ENCODE measurements at places on chromosomes 1 and 21. TPM values are rescaled to one million over a fixed set of nuclear protein-coding genes. Genes with fewer than 3 reads are reported as not detected.
A peak's percentile ranks its signal among the peaks of the same experiment; 100 is the strongest.

DNA sequence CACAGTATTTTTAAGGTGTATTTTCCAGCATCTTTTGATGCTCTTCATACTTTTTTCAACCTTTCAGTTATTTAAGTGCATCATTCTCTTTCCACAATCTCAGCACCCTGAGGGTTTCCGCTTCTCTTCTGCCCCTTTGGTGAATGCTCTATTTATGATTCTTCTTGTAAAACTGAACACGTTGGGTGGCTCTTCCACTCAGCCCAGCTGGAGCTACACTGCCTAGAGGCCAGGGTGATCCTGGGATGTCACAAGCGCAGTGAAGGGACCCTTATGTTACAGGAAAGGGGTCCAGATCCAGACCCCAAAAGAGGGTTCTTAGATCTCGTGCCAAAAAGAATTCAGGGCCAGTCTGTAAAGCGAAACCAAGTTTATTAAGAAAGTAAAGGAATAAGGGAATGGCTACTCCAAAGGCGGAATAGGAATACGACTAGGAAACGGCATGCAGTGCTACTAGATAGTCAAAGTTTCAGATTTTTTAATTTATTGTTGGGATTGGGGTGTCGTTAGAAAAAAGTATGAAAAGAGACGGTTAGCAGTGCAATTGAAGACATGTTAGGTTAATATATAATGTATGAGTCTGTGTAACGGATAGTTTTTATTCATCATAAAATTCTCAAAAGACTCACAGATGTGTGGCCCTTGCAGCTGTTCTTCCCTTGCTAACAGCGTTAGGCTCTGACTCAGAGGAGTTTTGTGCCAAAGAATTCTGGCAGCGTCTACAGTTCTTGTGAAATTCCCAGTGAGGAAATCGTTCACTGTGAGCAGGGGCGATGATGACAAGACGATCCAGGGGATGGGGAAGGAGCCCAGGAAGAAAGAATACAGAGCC, 14.4 kb upstream of the ERVH48-1 start:
- peak; percentile 80 for DNase-seq

DNA sequence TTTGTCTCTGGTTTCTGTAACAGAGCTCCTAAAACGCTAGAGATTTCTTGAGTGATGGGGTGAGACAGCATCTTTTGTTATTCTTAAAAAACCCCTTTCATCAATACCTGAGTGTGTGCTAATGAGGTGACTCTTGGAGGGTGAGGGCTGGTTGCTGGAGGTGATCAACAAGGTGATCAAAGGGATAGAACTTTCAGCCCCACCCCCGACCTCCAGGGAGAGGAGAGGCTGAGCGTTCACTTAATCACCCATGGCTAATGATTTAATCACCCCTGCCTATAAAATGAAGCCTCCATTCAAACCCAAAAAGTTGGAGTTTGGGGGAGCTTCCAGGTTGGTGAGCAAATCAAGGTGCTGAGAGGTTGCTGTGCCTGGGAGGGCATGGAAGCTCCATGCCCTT, 175.4 kb downstream of the SLC35F3 start:
- no peak for DNase-seq

Gene LAX1
- total RNA-seq, result 0.25 TPM

Gene AMY1B
- total RNA-seq, result not detected

Gene CAPN8
- total RNA-seq, result 0.33 TPM

DNA sequence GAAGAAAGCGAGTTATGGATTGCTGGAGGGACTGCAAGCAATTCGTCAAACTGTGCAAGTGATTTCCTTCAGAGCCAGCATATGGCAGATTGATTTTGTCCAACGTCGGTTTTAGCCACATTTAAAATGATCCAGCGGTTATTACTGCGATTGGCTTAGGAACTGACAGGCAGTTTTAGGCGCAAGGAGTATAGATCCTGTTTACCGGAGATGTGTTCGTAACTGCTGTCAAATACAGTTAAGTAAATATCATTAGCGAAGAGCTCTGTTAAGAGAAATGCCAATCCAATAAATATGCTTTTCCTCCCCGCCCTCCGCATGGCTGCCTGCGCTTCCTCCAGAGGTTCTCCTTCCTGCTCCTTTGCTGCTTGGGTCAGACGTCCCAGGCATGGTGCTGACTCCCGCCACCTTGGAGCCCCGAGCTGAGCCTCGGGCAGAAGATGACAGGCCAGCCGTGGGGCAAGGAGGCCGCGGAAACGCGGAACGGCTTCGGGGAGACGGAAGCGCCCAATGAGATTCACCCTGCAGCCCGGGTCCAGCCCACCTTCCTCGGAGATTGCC, 9.4 kb upstream of the BARHL2 start:
- no peak for DNase-seq

DNA sequence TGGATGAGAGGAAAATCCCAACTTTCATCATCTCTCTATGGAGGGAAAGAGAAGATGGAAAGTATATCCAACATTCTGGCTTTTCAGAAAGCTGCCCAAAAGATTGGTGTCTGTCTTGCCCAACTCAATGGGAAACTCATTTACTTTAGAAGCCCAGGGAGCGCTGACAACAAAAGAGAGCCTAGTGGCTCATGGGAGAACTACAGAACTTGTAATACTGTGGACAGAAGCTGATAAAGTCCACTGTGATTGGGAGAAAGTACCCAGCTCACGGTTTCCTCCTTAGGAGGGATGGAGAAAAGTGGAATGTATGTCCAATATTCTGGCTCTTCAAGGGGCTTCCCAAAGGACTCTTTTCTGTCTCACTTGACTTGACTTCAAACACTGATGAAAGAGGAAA, 66.0 kb downstream of the RGS21 start:
- no peak for DNase-seq

GRCh38 chr21:43703035-43703880, 15.7 kb upstream of the PDXK start:
- DNase-seq, result no peak

DNA sequence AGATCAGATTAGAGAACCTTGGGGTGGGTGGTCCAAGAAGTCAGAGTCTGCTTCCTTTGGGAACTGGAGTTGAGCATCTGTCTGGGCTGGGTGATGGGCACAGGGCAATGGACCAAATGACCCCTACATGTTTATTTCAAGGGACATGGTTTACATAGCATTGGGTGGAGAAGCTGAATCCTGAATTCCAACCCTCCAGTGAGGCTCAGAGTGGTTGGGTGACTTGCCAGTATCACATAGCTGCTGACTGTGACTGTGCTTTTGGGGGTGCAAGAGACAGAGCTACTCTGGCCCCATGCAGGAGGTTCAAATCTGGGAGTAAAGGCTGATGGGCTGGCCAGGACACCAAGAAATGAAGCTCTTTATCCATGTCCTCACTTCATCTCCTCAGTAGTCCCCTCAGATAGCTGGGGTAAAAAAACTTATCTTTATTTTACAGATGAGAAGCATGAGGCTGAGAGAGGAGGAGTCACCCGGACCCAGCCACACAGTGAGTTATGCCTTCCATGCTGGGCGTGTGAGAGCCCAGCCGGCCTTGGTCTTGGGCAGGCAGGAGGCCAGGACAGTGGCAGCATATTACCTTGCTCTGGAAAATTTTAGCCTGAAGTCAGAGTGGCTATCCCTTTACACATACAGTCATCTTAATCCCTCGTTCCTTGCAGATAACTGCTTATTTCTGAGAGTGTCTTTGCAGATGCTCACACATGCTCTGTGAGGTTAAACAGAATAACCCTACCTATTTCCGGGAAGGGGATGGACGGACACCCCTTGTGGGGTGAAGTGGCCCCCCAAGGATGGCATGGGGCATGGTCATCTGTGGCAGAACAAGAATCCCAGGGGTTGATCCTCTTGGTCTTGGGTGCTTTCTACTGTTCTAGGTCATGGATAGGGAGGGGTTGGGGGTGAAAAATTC, 2.8 kb upstream of the SERINC2 start:
- DNase-seq, result no peak

Gene SPRR3
- not detected for total RNA-seq

Gene C1orf141
- not detected for total RNA-seq

GRCh38 chr1:161849518-161849917, 83.4 kb downstream of the ATF6 start:
- DNase-seq, result no peak

DNA sequence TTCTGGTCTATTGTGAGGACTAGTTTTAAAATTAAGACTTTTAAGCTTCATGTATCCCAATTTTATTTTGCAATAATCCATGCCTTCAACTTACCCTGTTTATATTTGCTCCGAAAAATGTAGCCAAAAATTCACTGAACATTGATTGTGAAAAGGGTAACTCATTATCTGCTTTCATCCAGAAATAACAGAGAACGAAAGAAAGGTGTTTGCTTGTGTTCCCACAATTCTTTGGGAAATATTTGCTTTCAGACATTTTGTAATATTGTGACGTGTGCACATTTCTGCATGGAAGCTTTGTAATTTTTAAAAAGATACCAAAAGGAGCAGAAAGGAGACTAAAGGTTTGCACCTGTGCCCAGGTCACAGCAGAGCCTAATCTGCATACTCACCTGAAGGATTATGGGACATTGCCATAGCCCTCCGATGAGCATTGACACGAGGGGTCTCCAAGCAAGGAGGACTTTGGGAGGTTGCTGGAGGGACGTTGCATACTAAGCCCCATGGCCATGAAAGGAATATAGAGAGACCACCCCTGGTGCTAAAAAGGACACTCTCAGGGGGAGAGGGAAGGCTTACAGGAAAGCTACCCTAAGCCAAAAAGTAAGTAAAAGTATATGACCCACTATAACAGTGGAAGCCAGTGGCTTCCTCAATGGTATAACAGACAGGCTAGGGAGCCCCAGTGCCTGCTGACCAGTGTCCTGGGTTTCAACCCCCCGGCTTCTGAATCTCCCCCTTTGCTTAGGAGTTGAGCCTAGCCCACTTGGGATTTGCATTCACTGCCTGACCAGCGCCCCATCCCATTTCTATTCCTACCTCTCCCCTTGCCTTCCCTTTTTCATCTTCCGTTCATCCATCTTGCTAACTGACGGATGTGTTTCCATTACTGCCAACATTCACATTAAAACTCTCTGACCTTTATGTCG, 148.6 kb upstream of the ZC3H12A start:
- DNase-seq, result peak; percentile 49

Gene RIPPLY3
- not detected for total RNA-seq

- no peak for DNase-seq
Measured at GRCh38 chr21:46326110-46326703, 2.3 kb downstream of the PCNT start.

DNA sequence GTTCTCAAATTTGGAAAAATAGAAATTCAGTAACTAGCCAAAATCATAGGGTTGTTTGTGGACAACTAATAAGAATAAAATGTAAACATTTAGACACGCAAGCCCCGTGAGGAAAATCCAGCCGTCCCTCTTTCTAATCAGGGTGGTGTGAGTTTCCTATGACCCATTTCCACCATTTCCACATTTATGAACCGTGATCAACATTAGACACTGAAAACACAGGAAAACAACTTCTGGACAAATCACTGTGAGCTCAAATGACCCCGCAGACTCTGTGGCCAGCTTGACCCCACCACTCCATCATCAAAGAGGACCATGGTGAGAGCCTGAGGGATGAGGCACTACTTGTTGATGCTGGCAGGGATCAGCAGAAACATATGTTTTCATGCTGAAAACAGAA, 101.0 kb downstream of the SIM2 start:
- no peak for DNase-seq

GRCh38 chr1:7587773-7588456, 183.2 kb upstream of the VAMP3 start:
- no peak for DNase-seq

- DNase-seq, result no peak
Measured at GRCh38 chr1:172870901-172871606, 179.7 kb downstream of the TNFSF18 start.

DNA sequence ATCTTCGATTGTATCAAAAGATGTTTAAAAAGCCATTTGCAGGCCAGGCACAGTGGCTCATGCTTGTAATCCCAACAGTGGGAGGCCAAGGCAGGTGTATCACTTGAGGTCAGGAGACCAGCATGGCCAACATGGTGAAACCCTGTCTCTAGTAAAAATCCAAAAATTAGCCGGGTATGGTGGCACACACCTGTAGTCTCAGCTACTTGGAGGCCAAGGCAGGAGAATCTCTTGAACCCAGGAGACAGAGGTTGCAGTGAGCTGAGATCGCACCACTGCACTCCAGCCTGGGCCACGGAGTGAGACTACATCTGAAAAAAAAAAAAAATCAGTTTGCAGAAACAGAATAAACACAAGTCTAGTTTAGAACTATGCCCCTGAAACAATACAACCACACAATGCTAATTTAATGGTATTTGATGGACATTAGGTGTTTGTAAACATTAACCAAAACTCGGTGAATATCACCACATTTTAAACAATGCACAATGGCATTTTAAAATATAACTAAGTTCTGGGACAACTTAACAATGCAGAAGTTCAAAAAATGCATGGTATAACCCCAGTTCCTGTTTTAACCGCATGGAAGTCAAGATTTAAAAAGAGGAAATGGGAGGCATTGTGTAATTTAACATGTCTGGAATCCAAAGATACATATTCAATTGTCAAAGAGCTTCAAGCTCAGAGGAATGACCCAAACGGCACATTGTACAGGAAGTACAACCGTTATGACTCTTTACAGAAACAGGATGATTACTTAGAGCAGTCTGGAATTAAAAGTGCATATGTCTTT, 7.1 kb upstream of the PTTG1IP start:
- DNase-seq, result no peak

GRCh38 chr1:64087768-64088167, 115.7 kb upstream of the UBE2U start:
- DNase-seq, result no peak

DNA sequence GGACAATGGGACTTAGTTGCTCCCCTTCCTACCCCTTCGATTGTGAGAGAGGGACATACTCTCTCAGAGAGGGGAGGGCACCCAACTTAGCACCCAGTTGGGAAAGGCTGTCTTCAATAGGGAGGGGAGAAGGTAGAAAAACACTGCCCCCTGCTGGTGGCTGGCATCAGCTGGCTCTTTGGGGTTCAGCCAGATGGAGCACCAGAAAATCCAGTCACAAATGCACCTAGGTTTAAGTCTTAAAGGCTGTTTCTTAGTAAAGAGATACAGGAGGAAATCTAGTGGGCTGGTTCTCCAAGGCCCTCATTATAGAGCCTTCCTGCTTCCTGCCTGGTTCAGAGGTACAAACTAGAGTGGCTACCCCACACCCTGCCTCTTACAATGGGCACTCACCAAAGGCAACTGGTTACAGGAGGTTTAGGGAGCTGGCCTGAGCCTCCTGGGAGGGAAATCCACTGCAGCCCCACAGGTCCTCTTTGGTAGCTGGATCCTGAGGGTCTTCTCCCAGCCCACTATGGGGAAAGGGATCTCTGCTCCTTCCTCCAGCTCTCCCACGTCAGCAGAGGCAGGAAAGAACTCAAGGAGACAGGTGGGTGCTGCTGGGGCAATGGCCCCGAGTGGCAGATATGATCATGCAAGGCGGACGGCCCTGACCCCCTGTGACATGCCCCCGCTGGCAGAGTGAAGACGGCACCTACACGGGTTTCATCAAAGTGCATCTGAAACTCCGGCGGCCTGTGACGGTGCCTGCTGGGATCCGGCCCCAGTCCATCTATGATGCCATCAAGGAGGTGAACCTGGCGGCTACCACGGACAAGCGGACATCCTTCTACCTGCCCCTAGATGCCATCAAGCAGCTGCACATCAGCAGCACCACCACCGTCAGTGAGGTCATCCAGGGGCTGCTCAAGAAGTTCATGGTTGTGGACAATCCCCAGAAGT, 28.3 kb downstream of the EIF2D start:
- peak; percentile 74 for DNase-seq
